ENCODE measurements at places on chromosomes 16 and 17.

DNA sequence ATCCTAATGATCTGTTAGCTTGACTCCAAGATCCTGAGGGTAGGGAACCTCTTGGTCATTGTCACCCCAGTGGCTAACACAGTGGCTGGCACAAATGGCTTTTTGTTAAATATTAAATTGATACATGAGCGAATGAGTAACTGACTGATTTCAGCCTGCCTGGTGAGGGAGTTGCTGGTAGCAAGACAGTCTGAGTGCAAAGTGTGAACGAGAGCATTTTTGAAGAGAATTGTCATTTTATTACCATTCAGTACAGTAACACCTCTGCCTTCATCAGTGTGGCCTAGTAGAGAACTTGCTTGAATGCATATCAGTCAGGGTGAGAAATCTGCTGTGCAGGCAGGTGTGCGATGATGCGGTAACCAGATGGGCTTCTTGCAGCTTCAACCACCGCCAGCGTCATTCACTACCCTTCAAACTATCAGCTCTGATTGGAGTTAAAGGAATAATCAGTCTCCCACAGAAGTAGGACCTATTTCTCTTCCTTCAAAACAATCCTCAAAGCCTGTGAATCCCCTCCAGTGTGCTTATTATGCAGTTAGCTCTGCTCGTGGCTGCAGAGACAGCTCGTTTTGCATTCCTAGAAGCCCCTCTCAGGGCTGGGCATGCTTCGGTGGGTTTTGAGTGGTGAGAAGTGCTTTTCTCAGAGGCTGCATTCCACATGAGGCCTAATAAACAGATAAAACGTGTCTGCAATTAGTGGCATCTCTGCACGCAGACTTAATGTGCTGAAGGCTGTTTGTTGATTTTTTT, 29.0 kb downstream of the HEXIM2 start:
- no peak for DNase-seq

DNA sequence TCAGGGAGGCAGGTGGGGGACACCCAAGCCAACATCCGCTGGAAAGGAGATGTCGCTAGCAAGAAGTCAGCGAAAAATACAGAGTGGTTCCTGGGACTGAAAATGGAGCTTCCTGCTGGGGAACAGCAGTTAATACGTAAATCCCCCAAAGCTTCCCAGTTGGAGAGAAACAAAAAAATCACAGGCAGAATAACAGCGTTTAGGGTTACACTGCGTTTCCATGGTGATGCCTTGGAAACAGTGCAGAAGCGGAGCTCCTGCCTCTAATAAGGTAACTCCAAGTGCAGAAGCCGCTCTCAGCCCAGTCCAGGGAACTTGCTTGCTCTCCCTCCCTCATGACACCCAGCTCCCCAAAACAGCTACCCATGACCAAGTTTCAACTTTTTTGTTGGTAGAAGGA, 73.4 kb downstream of the PLD6 start:
- peak; percentile 28 for DNase-seq

DNA sequence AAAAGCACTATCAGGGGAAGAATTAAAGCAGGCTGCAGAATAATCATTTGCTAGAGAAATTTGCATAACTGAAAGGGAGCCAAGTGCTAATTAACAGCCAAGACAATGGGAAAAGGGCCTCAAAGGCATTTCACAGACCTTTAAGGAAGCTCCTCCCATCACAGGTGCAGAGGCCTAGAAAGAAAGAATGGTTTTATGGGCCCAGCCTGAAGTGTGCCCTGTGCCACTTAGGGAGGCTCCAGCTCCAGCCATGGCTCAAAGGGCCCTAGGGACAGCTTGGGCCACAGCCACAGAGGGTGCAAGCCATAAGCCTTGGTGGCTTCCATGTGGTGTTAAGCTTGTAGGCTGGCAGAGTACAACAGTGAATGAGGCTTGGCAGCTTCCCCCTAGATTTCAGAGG, 50.1 kb downstream of the RNF112 start:
- no peak for DNase-seq

DNA sequence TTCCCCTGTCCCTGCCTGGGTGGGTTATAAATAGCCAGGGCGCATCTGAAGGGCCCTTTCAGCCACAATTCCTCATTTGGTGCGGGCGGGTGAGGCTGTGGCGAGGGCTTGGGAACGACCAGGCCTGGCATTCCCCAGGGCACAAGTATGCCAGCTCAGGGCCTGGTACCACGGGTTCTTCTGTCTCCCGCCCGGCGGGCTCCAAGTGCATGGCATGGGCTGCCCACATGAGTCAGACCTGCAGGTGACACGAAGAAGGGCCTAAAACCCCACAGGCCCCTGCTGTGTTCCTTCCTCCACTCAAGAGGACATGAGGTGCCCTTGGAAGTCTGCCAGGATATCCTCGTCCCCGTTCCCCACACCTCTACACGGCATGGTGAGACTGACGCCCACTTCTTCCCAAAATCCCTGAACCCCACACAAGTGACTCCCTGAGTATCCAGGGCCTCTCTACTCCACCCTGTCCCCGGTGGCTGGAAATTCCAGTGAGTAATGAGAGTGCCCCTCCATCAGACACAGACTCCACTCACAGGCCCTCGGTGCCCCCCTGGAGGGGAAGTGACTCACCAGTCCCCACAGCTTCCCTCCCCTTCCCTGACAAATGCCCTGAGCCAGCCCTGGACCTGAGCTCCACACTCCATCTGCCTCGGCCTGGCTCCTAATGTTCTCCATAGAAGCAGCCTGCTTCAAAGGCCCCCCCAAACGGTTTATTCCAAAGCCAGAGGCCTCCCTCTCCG, 68.8 kb downstream of the ABR start:
- peak; percentile 71 for DNase-seq

DNA sequence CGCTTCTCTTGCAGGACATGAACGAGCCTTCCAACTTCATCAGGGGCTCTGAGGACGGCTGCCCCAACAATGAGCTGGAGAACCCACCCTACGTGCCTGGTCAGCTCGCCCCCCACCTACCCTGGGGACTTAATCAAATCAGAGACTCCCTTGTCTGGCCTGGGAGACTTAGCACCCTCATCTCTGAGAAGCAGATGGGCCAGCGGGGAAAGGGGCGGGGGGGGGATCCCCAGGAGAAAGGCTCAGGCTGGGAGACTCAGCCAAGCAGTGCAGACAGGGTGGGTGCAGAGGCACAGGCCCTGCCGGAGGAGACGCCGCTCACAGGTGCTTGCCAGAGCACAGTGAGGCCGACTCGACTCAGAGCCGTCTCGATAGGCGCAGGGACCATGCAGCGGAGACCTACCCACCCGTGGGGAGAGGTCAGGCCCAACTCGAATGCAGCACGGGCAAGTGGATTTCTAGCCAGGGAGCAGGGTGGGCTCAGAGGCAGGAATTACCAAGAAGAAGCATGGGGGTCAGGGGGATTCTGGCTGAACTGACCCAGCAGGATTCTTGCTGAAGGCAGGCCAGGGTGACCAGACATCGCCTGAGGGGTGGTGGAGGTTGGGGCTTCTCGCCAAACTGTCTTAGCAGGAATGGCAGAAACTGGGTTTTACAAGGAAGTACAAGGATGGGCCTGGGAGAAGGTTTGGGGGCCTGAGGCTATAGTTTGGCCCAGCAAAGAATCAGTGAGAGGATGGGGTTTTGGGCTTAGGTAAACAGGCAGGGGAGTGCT, 9.7 kb downstream of the GAA start:
- no peak for DNase-seq

- no peak for DNase-seq
Measured at GRCh38 chr17:32542186-32542585, 55.4 kb downstream of the CDK5R1 start.

DNA sequence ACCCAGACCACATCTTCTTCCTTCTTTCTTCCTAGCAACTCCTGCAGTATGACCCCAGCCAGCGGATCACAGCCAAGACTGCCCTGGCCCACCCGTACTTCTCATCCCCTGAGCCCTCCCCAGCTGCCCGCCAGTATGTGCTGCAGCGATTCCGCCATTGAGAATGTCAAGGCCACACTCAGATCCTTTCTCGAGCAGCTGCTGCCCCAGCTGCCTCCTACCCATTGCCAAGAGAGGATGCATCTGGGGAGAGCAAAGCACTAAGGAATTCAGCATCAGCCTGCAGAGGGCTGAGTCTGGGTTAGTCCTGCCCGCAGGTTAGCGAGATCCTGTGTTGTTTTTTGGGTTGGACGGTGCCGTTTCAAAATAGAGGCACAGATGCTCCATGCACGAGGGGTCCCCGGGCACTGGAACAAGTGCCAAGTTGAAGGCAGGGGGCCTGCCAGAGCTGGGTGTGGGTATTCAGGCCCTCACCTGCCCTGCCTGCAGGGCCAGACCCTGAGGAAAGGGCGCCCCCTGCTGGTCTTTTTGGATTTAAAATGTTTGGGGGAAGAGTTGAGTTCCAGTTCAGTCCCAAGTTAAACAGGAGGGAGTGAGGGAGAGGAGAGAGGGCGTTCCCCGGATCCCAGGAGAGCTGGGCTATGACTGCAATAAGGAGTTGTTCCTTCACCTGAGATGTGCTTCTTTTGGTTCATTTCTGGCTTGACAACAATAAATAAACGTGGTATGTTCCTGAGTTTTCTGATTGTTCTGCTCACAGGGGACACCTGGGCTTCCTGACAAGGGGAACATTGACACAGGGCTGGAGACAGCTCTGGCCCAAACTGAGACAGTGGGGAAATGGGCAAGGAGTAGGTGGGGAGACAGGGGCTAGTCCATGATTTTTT, 4.9 kb downstream of the CDK3 start:
- peak; percentile 49 for DNase-seq

DNA sequence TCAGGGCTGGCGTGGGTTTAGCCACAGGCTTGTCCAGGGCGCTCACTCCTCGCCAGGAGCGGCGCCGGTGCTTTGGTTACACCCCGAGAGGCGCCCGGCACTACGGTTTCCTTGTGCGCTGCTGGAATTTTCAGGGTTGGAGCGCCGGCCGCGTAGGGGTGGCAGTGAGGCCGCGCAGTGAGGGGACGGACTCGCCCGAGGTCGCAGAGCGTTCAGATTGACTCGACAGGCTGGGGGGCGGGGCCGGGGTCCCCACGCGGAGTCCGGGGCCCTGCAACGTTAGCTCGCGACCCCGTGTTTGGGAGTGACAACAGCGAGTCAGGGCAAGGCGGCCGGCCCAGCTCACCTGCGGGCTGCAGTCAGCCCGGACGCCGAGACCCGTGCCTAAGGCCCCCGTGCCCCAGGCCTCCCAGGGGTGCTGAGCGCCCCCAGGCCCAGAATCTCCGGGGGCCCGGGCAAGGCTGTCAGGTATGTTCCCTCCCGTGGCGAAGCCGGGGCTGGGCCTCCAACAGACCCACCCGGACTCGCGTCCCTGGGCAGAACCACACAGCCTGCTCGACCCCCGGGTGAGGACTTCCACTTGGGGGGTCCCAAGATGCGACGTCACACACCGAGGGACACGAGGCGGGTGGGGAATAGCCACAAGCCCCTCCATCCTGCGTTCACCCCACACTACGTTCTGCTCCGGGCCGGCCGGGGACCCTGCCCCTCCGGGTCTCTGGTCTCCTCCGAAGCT, 1.3 kb upstream of the ACTG1 start:
- DNase-seq: peak; percentile 87

DNA sequence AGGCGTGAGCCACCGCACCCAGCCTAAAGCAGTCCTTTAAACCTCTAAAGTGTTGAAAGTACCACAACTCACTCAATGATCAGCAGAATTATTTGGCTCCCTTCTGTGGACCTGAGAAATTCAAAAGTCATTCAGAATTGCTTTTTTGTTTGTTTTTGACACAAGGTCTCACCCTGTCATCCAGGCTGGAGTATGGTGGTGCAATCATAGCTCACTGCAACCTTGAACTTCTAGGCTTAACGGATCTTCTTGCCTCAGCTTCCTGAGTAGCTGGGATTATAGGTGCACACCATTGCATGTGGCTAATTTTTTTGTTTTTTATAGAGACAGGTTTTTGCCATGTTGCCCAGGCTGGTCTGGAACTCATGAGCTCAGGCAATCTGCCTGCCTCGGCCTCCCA, 44.3 kb downstream of the TRAF4 start:
- DNase-seq: no peak

GRCh38 chr17:47692895-47693730, 848 bp upstream of the TBKBP1 start:
- no peak for DNase-seq
